Vagina (tissue), 2 donors: ENCODE measurements at places on chromosomes 1 and 21.

- DNase-seq: no peak
These were observed 7.4 kb downstream of the SOX13 start for GRCh38 chr1:204080163-204080903.

DNA sequence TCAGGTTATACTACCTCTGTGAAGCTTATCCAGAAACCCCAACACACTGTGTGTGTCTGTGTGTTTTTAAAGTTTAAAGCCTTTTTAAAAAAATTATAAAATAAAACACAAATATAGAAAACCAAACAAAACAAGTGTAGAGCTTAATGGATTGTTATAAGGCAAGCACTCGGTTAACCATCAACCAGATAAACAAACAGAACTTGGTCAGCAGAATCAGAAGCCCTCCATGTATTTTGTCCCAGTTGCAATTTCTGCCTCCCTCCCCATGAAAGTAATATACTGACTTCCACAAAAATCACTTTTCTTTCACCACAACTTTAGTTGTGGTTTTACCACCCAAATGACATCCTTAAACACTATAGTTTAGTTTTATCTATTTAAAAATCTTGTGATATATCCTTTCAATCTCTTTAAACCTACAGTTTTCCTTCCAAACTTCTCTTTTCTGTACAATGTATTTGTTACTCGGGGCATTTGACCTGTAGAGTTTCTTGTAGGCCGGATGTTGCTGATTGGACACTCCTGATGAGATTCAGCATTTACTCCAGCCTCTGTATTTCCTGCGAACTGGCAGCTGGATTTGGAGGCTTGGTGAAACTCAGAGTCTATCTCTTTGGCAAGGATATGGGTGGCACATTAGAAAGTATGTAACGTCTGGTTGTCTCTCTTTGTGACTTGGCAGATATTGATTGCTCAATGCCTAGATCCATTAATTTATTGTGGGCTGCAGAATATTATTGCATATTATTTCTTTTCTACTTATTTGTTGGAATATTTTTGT, 8.6 kb downstream of the PAPPA2 start:
- DNase-seq: no peak

DNA sequence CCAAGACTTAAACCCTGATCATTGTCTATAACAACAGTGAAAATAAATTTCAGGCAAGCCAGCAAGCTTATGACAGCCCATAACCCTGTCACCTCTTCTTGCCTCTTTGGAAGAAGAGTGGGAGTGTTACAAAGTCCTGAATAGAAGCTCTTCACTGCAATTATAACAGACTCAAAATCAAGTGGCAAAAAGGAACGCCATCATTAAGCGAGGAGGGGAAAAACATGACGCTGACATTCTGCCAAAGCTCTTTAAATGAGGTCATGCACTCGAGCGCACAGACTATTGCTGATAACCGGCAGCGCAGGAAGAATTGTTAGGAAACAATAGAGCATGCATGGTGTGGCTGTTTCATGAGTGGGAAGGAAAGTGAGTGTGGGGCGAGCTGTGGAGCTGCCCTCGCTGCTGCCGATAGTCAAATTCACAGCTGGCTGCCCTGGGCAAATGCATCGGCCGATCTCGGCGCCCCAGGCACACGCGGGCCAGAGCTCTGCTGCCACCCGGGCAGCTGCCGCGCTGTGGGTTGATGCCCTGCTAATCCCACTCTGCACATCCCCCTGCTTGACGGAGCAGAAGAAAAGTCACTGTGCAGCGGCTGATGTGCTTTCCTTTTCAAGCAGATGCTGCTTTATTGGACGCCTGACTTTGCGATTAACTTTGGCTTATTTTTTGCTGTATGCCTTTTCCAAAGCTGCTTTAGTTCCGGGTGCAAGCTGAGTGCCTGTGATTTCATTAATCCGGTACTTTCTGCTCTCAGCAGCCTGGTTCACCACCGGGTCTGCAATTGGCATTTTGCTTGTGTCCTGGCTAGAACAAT, 102.4 kb upstream of the ST6GALNAC5 start:
- no peak for DNase-seq

DNA sequence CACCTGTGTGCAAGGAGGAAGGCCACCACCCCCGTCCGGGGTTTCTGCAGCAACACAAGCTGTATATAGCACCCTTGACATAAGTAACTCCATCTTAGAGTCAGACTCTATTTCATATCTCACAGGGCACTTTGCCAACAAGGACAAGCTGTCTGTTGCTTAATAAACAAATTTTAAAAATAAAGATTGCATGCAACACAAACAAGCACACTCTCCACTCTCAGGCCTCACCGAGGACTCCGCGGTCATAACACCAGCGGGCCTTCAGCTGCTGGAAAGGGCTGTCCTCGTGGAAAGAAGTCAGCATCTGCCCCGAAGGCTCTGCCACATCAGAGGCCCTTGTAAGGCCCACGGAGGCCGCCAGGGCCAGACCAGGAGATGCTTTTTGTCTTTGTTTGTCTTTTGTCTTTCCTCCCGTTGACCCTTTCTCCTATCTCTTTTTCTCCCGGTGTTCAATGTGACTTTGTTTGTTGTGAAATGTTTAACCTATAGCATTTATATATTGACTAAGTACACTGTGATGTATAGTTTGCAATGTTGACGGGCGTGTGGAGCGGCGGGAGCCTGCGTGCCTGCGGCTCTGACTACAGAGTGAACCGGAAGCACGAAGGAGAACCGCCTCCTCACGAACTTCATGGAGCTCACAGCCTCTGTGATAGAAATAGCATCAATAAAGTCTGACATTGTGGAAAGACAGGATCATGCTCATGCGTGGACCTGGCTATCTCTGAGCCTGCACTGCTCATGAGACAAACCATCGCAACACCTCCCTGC, 24.1 kb downstream of the MEGF6 start:
- DNase-seq: no peak

- no peak for DNase-seq
These were observed 24.1 kb downstream of the PIGM start for GRCh38 chr1:160007577-160008200.

DNA sequence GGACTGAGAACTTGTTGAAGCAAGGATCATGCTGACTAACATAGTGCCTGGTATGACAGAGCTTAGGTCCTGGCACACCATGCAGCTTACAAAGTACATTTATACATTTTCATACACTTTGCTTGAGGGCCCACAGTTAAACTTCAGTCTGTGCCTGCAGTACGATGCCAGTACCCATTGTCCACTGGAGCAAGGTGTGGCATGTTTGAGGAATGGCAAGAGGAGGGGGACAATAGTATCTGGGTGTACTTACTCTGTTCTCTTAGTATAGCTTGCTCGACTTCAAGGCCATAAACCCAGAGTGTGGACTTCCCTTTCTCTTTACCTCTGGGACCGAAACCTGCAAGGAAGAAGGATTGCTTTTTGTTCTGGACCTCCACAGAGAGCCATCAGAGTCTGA, 6.8 kb upstream of the YBX1 start:
- no peak for DNase-seq

- DNase-seq: no peak
These were observed 90.9 kb downstream of the MAST2 start for GRCh38 chr1:45894331-45894730.

GRCh38 chr1:25501235-25502058, 42.0 kb upstream of the LDLRAP1 start:
- DNase-seq: no peak

GRCh38 chr1:247274605-247275256, 18.9 kb downstream of the VN1R5 start:
- no peak for DNase-seq
